C1 segment of cervical spinal cord (tissue), 14 donors: ENCODE measurements at places on chromosomes 5 and 9.

DNA sequence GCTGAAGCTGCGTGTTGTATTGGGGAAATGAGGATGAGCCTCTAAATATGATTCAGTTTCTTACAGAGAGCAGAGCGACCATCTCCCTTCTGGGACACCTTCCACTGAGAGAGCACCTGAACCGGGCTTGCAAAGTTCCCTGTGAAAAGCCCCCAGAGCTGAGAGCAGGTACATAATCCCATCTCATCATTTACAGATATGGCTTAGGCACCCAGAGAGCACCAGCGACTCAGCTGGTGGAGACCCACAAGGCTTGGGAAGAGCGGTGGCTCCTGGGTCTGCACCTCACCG, 324.3 kb upstream of the IRX4 start:
- no peak for DNase-seq

DNA sequence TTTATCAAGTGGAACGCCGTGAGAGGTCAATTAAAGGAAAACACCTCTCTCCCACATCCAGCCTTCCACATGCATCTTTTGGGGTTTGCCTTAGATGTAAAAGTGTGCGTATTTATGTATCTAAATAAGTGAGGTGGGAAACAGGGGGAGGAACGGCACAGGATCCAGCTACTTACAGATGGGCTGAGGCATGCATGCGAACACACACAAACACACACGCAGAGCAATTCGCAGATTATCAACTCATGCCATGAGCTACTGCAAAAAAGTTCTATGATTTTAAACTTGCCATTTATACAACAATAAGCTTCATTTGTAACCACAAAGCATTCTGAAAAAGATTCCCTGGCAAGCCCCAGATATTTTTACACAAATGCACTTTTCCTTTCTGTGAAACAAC, 242.1 kb downstream of the BNC2 start:
- no peak for DNase-seq

- no peak for DNase-seq
Observed at GRCh38 chr5:142202282-142202681, 93.7 kb downstream of the NDFIP1 start.

GRCh38 chr9:133148199-133149129, 15.2 kb downstream of the GBGT1 start:
- peak; percentile 58 for DNase-seq

DNA sequence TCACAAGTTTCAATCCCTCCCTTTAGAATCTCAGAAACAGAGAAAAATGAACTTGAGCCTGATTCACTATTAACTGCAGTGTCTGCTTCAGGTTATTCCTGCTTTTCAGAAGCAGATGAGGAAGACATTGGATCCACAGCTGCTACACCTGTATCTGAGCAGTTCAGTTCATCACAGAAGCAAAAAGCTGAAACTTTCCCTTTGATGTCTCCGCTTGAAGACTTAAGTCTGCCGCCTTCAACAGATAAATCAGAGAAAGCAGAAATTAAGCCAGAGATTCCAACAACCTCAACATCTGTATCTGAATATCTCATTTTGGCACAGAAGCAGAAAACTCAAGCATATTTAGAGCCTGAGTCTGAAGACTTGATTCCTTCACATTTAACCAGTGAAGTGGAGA, 42.1 kb downstream of the CMYA5 start:
- DNase-seq: no peak
